ENCODE measurements at places on chromosomes 6 and 20.

DNA sequence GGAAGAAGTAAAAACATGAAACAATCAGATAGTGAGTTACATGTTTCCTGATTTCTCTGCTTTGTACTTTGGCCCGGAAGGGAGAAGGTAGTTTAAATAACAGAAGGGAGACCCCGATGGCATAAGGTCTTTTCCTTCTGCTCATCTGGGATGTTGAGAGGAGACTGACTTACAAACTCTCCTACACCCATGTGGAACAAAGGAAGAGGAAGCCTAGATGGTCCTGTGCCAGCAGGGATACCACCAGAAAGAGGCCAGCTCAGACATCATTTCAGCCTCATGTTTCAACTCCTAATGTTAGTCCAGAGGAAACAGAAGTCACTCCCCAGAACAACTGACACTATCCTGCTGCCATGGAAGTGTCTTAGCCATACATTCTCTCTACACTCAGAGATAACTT is 250.7 kb upstream of the NOX3 start:
- DNase-seq = no peak

DNA sequence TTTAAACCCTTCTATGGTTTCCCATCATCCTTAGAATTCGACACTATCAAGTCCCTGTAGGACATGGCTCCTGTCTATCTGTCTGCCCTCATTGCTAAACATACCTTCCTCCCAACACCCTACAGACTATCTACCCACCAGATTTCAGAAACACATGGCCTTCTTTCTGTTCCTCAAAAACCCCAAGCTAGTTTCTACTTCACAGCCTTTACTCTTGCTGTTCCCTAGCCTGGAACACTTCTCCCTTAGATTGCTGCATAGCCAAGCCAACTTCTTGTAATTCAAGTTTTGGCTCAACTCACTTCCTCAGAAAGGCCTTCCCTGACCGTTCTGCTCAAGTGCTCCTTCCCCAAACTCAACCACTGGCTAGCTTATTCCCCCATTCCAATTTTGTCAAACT is 156.2 kb downstream of the BTBD9 start:
- DNase-seq = peak; percentile 14

- DNase-seq = no peak
Measured at GRCh38 chr20:43751167-43752050, 24.6 kb upstream of the GTSF1L start.

DNA sequence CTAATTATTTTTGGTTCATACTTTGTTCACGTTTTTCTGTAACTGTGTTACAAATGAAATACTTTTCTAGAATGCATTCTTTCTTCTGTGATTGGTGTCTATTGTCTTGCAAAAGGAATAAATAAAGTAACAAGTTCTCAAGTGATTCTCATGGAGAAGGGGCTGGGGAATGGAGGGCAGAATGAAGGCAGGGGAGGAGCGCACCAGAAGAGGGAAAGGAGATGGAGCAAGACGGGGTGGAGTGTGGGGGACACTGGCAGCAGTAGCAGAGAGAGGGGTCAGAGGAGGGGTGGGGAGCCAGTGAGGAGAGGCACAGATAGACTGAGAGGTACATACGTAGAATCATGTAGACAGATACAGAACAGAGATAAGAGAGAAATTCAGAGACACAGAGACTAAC is 136.5 kb downstream of the CARMIL1 start:
- no peak for DNase-seq

DNA sequence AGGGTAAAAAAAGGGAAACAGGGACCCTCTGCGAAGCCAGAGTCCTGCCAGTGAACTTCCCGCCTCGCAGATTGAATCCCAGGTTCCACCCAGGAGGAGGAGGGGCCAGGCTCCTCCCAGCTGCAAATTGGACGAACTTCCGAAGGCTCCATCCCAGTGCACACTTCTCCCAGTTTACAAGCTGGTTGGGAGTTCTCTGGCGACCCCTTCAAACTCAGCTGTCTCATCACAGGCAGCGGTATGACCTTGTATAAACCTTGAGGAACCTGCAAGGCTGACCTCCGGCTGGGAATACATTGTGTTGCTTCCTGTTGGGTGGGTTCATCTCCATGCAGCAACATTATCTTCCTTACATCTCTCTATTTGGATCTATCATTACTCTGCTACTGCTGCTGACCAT is 962.7 kb downstream of the GRIK2 start:
- DNase-seq = no peak

DNA sequence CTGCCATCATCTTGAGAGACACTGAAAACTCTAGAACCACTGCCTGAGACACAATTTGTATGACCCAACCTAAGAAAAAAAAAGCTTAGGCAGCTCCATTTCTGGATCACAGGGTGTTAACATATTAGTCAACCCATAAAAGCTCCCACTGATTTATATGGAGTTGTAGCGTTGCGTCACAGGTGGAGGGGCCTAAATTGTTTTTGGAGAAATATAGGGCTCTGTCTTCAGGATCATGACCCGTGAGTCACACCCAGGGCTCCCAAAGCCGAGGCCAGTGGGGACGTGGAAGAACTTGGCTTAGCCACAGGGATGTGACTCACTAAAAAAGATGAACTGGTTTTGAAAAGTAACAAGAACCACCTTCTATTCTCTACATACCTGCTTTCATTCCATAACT is 116.5 kb upstream of the BMP2 start:
- DNase-seq = no peak

GRCh38 chr6:108521616-108522107 is 39.1 kb upstream of the FOXO3 start:
- DNase-seq = no peak

GRCh38 chr6:32984622-32985389 is 16.4 kb downstream of the BRD2 start:
- DNase-seq = peak; percentile 89
